DND-41 (cell line): ENCODE measurements at places on chromosomes 16 and 17.
A peak's percentile ranks its signal among the peaks of the same experiment; 100 is the strongest.

GRCh38 chr16:88459366-88460073 is 6.4 kb downstream of the ZFPM1 start:
- no peak for DNase-seq

- DNase-seq = no peak
Measured at GRCh38 chr17:55694286-55694910, 28.3 kb downstream of the TMEM100 start.

GRCh38 chr17:45906237-45906636 is 11.9 kb downstream of the MAPT start:
- no peak for DNase-seq

DNA sequence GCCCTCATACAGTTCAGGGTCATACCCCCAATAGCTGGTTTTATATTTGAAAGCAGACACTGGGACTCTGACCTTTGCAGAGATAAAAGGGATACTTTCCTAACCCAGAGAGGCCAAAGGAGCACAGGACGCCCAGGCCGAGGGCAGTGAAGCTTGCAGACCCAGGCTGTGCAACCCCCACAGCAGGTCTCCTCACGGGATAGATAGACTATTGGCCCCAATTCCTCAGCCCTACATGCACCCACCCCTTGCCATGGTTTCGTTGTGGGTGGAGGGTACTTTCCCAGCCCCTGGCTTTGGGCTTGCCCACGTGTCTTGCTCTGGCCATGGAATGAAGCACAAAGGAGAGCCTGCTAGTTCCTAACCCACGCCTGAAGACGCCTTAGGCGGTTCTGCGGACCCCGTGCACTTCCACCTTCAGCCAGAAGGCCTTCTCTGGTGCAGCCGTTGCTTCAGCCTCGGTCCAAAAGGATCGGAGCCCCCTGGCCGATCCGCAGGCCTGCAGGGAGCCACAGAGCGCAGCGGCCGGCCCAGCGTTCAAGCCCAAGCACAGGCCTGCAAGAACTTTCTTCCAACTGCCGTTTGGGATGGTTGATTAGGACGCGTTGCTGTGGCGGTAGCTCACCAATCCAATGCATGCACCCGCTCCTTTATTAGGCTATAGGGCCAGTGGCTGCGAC is 9.8 kb upstream of the BRCA1 start:
- no peak for DNase-seq

DNA sequence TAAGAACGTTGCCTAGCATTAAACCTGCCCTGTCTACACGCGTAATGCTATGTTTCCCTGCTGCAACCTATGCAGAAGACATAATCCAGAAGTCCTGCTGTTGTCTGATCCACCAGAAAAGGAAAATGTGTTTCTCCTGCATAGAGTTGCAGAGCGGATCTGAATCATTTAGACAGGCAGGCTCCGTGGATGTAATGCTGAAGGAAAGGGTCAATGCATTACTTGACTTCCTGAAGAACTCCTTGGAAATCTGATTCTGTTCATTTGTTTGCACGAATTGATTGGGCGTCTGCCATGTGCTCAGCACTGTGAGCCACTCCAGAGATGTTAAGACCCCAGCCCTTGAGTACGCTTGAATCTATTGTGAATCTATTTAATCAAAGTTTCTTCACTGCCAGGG is 83.4 kb downstream of the FOXL1 start:
- DNase-seq = no peak

GRCh38 chr17:37081287-37081686 is 132.5 kb downstream of the AATF start:
- DNase-seq = no peak

DNA sequence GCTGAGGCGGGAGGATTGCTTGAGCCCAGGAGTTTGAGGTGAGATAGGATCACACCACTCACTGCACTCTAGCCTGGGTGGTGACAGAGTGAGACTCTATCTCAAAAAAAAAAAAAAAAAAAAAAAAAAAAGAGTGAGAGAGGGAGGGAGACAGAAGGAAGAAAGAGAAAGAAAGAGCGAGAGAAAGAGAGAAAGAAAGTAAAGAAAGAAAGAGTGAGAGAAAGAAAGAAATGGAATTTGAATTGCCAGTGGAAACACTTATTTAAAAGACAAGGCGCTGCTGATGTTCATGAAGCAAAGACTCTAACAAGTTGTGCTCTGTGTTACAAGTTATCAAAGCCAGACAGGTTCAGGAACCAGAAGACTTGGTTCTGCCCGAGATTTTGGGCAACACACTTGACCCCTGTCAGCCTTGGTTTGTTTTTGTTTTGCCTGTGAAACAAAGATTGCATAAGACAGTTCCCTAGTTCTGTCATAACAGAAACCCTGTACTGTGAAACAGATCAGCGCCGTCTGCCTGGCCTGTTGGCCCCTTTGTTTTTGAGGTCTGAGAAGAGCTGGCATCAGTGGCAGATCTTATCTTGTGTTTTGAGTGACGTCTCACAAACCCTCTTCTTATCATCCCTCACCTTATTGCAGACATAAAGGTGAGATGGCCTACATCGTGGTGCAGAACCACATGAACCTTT is 55.4 kb upstream of the ENDOV start:
- no peak for DNase-seq

DNA sequence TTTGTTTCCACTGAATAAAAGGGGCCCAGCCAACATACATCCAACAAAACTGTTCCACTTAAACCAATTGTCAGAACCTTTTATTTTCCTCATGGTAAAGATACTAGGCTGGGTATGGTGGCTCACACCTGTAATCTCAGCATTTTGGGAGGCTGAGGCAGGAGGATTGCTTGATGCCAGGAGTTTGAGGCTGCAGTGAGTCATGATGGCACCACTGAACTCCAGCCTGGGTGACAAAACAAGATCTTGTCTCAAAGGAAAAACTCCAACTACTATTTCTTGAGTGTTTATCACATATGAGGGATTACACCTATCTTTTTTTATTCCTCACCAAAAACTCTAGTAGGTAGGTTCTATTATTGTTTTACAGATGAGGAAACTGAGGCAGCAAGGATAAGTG is 4.7 kb upstream of the PSMC5 start:
- DNase-seq = no peak

DNA sequence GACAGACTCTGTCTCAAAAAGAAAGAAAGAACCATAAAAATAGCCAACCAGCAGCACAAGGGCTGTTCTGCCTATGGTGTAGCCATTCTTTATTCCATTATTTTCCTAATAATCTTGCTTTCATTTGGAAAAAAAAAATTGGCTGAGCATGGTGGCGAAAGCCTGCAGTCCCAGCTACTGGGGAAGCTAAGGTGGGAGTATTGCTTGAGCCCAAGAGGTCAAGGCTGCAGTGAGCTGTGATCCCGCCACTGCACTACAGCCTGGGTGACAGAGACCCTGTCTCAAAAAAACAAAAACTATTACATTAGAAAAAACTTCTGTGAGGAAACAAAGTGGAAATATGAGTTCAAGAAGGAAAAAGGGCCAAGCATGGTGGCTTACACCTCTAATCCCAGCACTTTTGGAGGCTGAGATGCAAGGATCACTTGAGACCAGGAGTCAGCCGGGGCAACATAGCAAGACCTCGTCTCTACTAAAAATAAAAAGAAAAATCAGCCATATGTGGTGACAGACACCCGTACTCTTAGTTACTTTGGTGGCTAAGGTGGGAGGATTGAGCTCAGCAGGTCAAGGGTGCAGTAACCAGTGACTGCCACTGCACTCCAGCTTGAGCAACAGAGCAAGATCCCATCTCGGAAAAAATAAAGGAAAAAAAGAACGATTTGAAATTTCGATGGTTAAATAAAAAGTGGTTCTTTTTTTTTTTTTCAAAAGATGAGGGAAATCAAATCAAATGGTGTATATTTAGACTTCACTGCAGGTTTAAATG is 2.5 kb downstream of the DCAKD start:
- no peak for DNase-seq

DNA sequence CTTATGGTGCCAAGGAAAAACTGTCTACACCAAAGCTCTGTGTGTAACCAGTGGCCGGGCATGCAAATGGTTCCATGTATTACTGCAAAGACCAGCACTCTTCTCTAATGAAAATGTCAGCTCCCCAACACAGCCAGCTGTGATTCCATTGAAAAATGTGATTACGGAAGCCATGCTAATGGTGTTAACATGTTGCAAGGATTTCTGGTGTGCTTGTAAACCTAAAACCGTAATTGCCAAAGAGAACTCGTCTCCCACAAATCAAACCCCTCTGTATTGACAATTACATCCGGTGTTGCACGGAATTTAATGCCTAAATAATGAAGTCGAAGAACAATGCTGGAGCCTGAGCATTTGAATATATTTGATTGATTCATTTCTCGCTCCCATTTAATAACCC is 351.7 kb downstream of the NPIPA8 start:
- no peak for DNase-seq

DNA sequence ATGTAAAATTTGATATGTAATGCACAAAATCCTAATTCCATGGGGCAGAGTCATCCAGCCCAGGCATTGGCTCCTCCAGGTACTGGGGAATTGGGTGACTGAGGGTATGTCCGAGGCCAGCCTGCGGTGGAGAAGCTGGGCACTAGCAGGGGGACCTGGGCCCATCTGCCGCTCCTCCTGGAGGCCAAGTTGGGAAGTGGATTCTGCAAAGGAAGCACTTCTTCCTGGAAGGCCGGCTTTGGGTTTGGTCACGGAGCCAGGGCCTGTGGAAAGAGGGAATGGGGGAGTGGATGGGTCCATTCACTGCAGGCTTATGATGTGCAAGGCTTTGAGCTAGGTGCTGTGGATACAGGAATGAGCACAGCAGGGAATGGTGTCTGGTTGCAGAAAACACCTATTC is 85.8 kb downstream of the GNAO1 start:
- DNase-seq = no peak

- no peak for DNase-seq
Measured at GRCh38 chr17:76345377-76345974, 8.2 kb downstream of the PRPSAP1 start.

GRCh38 chr17:79943347-79944241 is 92.1 kb downstream of the TBC1D16 start:
- no peak for DNase-seq

- DNase-seq = no peak
Measured at GRCh38 chr16:53132406-53132805, 77.6 kb downstream of the CHD9 start.

DNA sequence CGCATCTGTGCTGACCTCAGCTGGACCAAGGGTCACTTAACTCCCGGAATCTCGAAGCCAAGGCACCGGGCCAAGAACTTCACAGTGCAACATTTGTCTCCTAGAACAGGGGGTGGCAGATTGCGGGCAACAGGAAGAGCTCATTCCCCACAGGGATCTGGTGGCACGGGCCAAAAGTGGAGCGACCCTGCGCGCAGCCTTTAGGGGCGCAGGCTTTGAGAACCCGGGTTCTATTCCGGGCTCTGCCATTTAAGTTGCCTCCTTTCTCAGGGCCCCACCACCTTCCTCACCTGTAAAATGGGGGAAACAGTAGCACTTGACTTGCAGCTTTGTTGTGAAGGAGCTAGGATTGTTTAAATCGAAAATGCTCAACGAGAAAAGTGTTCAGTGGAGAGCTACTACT is 651 bp downstream of the SHMT1 start:
- peak; percentile 38 for DNase-seq

- DNase-seq = no peak
Measured at GRCh38 chr17:43772877-43773648, 5.7 kb downstream of the DUSP3 start.

DNA sequence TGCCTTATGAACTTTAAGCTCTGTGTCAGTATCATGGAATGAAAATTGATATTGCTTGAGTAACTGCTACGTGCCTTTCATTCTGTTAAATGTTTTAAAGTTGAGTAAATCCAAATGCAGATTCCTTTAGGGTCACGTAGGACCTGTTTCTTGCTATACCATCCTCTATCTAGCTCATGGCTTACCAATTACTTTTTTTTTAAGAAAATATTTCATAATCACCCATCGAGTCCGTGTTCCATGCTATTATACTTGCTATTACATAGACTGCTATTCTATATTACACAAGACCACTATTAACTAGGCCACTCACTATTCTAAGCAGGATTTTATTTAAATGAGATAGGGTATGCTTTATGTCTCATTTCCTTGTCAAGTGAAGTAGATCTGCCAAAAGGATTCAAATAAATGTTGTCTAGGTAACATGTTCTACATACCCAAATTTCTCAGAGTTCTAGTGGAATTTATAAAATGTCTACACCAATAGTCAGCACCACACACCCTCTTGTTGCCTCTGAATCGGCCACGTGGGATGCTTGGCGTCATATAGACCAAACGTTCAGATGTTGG is 11.9 kb downstream of the ANKFN1 start:
- DNase-seq = no peak

GRCh38 chr16:31286421-31287032 is 26.8 kb downstream of the ITGAM start:
- DNase-seq = no peak

DNA sequence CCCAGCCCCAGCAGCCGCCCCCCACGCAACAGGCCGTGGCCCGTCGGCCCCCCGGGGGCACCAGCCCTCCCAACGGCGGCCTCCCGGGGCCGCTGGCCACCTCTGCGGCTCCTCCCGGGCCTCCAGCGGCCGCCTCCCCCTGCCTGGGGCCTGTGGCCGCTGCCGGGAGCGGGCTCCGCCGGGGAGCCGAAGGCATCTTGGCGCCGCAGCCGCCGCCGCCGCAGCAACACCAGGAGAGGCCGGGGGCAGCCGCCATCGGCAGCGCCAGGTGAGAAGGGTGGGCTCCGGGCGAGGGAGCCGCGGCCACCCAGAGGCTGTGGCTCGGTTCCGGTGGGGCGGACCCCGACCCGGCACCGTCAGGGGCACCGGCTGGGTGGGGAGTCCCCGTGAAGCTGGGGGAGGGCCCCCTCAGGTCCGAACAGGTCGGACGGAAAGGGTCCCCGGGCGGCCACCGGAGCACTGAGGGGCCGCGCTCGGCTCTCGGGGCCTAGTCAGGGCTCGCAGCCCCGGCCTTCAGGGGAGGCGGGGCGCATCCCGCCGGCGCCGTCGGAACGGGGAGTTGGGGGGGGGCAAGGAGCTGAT is 583 bp downstream of the ATXN2L start:
- no peak for DNase-seq

- no peak for DNase-seq
Measured at GRCh38 chr17:10251212-10251948, 53.0 kb upstream of the GAS7 start.

- no peak for DNase-seq
Measured at GRCh38 chr17:43418441-43419374, 19.9 kb downstream of the ARL4D start.

GRCh38 chr16:87897521-87898505 is 28.5 kb upstream of the SLC7A5 start:
- DNase-seq = peak; percentile 97

- DNase-seq = no peak
Measured at GRCh38 chr17:795721-796120, 13.6 kb downstream of the MRM3 start.

DNA sequence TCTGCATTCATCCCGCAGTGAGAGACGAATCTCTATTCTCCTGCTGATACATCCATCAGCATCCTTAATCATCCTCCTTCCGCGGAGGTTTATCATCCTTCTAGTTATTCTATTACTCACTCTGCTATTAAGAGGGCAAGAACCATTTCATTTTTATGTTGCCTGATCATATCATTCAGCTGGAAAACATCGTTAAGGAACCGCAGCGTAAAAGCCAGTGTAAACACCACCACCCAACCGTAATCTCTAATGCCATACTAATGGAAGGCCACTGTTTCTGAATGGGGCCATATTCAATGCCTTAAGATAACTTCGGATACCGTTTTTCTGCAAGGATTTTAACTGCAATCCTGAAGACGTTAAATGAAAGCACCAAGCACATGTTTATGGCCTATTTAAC is 36.7 kb upstream of the ERCC4 start:
- DNase-seq = no peak
